ENCODE measurements at places on chromosomes 12 and 14.

DNA sequence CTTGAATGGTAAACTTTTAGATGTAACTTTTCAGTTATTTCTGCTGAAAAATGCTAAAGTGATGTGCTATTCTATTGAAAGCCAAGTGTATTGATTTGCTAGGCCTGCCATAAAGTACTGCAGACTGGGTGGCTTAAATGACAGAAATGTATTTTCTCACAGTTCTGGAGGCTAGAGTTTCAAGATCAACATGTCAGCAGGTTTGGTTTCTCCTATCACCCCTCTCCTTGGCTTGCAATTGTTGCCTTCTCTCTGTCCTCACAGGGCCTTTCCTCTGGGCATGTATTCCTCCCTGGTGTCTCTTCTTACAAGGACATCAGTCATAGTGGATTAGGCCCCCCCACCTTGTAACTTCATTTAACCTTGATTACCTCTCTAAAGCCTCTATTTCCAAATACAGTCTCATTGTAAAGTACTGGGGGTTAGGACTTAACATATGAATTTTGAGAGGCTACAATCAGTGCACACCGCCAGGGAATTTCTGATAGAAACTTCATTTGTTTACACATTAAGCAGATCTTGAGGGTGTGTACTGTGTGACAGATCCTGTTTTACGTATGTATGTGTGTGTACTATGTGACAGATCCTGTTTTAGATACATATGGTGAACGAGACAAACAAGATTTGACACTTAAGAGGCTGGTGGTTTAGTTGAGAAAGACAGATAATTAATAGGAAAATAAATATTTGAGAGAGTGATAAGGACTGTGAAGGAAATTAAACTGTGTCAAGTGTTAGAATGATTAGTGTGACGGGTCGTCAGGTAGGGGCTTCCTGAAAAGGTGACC is 49.5 kb downstream of the ADIPOR2 start:
- peak; percentile 53 for DNase-seq

DNA sequence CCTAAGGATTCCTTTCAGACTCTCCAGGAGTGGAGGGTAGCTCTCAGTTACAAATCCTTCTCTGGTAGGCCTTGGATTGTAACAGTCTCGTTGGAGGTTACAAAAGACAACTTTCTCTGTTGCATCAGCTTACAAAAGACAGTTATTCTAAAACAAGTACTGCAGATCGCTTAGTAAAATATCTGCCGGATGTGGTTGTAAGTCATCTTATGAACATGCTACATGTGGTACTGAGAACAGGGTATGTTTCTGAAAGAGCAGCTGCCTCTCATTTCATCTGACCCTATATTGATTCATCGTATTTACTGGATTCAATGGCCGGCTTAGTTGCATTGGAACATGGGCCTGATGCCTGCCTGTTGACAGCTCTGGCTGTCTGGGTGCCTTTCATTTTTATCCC is 157.4 kb downstream of the PTCSC3 start:
- no peak for DNase-seq

DNA sequence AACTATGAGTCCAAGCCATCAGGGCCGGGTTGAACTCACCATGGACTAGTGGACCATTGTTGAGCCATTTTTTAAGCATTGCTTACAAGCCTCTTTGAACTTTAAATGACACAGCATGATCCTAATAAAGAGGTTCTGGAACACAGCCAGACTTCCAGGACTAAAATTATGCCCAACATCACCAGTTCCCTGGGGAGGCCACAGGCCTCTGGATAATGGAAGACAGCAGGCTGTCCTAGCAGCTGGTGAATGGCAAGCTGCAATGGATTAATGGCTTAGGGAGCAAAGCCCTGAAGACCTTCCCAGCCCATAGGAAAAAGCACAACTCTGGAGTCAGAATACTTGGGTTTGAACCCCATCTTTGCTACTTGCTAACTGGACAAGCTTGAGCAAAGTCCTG is 71.3 kb downstream of the FLRT2 start:
- DNase-seq, result no peak

DNA sequence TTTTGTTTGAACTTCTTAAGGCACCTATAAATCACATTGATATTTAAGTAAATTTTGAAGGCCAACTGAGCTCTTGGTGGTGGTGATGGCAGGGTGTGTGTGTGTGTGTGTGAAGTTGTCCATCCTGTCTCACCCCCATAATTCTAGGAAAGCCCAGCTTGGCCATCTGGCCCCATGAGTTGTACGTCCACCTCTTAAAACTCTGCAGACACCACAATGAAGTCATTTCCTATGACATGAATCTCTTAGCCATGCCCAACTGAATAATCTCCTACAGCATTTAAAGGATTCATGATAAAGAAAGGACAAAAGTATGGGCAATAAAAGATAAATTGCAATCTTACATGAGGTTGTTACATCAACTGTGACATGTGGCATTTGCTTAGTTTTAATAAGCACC is 123.4 kb downstream of the TTC7B start:
- no peak for DNase-seq

DNA sequence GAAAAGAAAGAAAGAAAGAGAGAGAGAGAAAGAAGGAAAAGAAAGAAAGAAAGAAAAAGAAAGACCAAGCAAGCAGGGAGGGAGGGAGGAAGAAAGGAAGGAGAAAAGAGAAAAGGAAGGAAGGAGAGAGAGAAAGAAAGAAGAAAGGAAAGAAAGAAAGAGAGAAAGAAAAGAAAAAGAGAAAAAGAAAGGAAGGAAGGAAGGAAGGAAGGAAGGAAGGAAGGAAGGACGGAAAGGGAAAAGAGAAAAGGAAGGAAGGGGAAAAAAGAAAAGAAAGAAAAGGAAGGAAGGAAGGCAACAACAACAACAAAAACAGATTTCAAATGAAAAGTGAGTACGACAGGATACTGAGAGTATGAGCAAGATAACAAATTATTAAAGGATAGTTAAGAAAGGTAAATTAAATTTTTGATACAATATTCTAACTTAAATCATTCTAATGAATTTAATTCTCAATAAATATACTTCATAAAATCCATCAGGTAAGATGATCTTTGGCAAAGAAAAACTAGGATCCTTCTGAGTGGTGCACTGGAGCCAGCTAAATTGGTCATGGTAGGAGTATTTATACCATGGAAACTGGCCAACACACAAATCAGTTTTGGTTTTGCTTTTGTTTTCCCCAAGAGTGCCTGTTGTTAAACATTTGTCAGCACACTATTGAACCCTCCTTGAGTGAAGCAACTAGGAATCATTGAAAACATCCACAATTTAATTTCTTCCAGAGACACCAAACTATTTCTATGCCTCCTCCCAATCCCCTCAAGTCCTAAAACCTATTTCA is 56.1 kb upstream of the DYRK2 start:
- DNase-seq, result peak; percentile 55

GRCh38 chr14:23379366-23380196 is 2.7 kb downstream of the CMTM5 start:
- peak; percentile 78 for DNase-seq

DNA sequence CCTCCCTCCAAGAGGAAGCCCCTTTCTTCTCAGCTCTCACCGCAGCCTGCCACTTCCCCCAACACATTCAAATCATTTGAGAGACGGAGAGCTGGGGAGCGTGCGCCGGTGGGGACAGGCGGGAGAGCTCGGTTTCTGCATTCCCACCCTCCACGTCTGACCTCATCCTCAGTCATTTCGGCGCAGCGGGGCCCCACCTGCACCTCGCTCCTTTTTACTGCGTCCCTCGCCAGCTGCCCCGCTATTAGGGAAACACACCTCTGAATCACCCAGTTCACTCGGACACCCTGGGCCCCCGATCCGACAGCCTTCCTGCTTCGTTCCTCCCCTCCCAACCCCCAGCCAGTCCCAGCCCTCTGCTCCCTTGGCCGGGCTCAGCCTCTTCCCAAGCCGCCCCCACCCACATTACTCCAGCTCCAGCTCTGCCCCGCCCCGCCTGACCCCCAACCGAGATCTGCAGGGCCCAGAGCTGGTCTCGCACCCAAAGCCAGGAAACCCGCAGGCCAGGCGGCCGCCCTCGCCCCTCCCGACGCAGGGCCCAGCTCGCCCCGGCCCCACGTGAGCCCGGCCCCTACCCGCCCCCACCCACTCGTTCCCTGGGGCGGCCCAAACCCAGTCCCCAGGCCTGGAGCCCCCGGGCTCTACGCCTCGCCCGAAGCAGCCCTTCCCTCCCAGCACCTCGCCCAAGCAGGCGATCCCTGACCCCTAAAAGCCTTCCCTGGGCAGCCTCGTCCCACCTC is 783 bp downstream of the CORO1C start:
- peak; percentile 87 for DNase-seq

DNA sequence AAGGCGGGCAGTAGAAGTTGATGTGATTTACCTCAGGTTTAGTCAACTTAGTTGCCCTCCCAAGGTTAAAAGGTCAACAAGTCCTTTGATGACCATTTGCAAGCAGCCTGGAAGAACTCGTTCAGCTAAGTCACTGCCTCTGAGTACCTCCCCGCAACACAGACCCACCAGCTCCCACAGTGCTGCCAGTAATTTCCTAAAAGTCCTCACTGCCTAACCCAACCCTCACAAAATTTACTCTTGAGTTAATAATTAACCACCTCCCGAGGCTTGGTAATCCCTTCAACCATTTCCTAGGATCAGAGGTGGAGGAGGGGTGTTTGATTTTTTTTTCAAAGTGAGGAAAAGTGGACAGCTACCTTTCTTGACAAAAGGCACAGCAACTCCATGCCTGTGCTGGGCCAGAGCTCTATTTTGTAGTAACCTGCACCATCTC is 55.8 kb downstream of the MAP3K9 start:
- no peak for DNase-seq
